Activated CD4-positive, alpha-beta T cell treated with anti-CD3 and anti-CD28 coated beads for 36 hours (primary cell): ENCODE measurements at places on chromosomes 7 and 10. TPM values are rescaled to one million over a fixed set of nuclear protein-coding genes. Genes with fewer than 3 reads are reported as not detected.

- H3K27me3 ChIP-seq = peaks cover 13% of the 10 kb centered on the region
- DNase-seq = no peak
- H3K36me3 ChIP-seq = peaks cover 2% of the 10 kb centered on the region
Observed at GRCh38 chr10:29210266-29210868, 78.5 kb upstream of the LYZL1 start.

GRCh38 chr10:87864496-87865059 is 1.2 kb downstream of the PTEN start:
- peak overlapping the region; percentile 88 for H3K27ac ChIP-seq
- H3K4me1 ChIP-seq = peaks cover 45% of the 10 kb centered on the region
- H3K36me3 ChIP-seq = peaks cover 24% of the 10 kb centered on the region
- H3K27me3 ChIP-seq = no peaks in the 10 kb centered on the region
- DNase-seq = no peak

GRCh38 chr7:68918621-68919020 is 679.7 kb upstream of the AUTS2 start:
- H3K27ac ChIP-seq = no peak overlapping the region
- no peaks in the 10 kb centered on the region for H3K4me1 ChIP-seq
- H3K27me3 ChIP-seq = no peaks in the 10 kb centered on the region
- no peak for DNase-seq
- H3K4me3 ChIP-seq = no peak overlapping the region

- no peaks in the 10 kb centered on the region for H3K4me1 ChIP-seq
- H3K27me3 ChIP-seq = no peaks in the 10 kb centered on the region
- H3K36me3 ChIP-seq = no peaks in the 10 kb centered on the region
- H3K27ac ChIP-seq = no peak overlapping the region
- H3K4me3 ChIP-seq = no peak overlapping the region
Observed at GRCh38 chr7:46539892-46540483, 618.9 kb upstream of the IGFBP3 start.

DNA sequence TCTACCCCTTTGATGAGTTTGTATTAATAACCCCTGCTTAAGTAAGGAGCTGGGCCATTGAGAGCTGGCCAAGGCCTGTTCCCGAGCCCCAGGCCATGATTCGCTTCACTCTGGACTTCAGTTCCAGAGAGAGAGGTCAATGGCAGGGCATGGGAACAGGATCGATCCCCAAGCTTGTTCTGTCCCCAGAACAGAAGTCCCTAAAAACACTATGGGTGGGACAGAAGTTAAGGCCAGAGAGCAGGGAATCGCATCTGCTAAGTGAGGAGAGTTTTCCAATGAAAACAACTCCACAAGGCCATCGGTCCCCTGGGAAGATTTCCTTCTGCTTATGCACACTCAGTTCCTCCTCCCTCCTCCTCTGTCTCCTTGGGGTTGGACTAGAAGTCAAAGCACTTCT is 159.6 kb downstream of the LSM5 start:
- DNase-seq = no peak
- no peak overlapping the region for H3K27ac ChIP-seq
- no peak overlapping the region for H3K4me3 ChIP-seq
- H3K36me3 ChIP-seq = no peaks in the 10 kb centered on the region
- H3K27me3 ChIP-seq = no peaks in the 10 kb centered on the region
- H3K4me1 ChIP-seq = no peaks in the 10 kb centered on the region

DNA sequence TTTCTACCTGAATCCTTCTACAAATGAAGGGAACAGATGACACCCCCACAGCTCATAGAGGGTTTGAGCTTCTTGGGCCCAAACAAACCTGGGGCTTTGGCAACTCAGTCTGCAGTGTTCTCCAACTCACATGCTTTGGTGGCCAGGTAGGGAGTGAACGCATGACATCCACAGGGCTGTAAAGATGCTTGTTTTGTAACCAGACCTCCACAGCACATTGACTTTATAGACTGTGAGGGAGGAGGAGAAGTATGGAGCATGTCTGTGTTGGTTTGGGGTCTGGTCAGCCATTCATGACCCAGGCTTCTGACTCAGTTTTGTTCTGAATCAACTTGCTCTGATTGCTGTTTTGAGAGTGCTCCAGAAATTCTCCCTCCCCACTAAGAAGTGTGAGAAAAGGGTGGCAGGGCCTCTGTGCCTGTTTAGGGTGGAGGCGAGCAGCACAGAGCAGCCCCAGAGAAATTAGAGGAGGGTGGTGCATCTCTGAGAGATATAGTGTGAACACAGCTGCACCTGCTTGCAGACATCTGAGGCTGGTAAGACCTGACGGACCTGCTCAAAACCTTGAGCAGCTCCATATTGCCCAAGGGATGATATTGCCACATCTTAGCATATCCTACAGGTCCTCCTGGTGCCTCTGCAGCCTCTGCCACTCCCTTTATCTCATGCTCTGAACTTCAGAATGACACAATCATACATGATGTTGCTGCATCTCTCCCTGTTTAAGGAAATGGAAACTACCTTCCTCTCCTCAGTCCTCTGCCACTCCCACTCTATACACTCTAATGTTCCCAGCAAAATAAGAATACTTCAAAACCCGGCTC is 287.7 kb downstream of the ABCA13 start:
- no peak overlapping the region for H3K4me3 ChIP-seq
- H3K4me1 ChIP-seq = no peaks in the 10 kb centered on the region
- DNase-seq = no peak
- no peak overlapping the region for H3K27ac ChIP-seq
- peaks cover 6% of the 10 kb centered on the region for H3K27me3 ChIP-seq
- H3K36me3 ChIP-seq = no peaks in the 10 kb centered on the region

GRCh38 chr7:37495574-37496184 is 47.0 kb upstream of the ELMO1 start:
- H3K36me3 ChIP-seq = no peaks in the 10 kb centered on the region
- H3K27me3 ChIP-seq = no peaks in the 10 kb centered on the region
- H3K4me1 ChIP-seq = peaks cover 8% of the 10 kb centered on the region

DNA sequence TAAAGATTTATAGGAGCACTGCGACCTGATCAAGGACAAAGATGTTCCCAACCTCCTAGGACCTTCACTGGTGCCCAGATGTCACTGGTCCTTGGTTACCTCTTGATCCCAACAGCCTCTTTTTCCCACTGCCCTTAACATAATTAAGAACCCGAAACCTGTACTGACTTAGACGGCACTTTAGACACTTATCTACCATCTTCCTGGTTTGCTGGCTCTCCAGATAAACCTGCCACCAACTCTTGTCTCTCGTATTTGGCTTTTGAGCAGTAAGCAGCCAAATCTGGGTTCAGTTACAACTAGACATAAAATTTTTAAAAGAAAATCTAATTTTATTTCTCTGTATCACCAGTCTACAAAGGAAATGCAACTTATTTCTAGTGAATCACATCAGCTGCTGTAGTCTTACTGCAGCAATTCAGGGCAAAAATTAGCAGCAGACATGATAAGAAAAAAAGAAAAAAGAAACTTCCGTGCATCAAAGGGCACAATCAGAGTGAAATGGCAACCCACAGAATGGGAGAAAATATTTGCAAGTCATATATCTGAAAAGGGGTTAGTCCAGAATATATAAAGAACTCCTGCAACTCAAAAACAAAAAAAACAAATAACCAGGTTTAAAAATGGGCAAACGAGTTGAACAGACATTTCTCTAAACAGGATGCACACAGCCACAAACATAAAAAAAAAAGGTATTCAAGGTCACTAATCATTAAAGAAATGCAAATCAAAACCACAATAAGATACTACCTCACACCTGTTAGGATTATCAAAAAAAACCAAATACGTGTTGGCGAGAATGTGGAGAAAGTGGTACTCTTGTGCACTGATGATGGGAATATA is 9.4 kb downstream of the ASB13 start:
- no peaks in the 10 kb centered on the region for H3K36me3 ChIP-seq
- DNase-seq = no peak
- H3K4me1 ChIP-seq = peaks cover 41% of the 10 kb centered on the region
- H3K27ac ChIP-seq = no peak overlapping the region

DNA sequence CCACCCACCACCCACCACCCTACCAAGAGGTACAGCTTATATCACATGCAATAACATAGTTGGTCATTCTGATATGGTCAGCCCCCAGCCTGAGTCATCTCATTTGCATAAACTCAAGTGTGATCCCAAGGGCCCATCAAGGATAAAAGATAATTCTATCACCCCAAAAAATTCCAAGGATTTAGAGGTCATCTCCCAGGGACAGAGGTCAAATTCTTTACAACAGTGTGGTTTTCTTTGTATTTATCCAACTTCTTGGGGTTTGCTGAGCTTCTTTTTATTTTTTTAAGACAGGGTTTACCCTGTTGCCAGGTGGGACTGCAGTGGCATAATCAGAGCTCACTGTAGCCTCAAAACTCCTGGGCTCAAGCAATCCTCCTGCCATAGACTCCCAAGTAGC is 9.4 kb upstream of the GTPBP10 start:
- no peak for DNase-seq
- no peak overlapping the region for H3K27ac ChIP-seq
- no peaks in the 10 kb centered on the region for H3K27me3 ChIP-seq
- H3K4me3 ChIP-seq = no peak overlapping the region
- no peaks in the 10 kb centered on the region for H3K36me3 ChIP-seq

Gene CHST3
- 0.47 TPM for total RNA-seq

Gene CC2D2B
- 0.23 TPM for total RNA-seq

Gene LRIT1
- not detected for total RNA-seq

Gene SCIN
- 0.25 TPM for total RNA-seq

Gene PPP2R2D
- total RNA-seq = 30.0 TPM
